Activated T-helper 9 cell treated with anti-CD3 and anti-CD28 coated beads, Interleukin-2, amount 50 U/mL, for 16 hours (primary cell): ENCODE measurements at places on chromosomes 2 and 18.

DNA sequence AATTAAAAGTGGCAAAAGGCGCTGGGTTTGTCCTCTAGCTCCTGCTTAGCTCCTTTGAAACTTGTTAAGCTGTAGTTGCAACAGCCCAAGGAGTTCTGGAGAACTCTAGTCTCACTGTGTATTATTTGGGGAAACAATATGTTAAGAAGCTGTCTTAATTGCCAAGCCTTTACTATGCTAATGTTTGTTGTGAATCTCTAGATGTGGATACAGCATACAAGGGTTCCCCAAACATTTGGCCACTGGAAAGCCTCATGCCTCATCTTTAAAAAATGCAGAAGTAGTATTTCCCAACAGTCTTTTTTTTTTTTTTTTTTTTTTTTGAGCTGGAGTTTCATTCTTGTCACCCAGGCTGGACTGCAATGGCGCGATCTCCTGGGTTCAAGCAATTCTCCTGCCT lies 236.7 kb downstream of the PRKCE start:
- DNase-seq = no peak

- DNase-seq = no peak
Observed at GRCh38 chr18:11268153-11268552, 118.8 kb upstream of the PIEZO2 start.

- DNase-seq = no peak
Observed at GRCh38 chr2:122261911-122262310, 506.5 kb downstream of the TSN start.

DNA sequence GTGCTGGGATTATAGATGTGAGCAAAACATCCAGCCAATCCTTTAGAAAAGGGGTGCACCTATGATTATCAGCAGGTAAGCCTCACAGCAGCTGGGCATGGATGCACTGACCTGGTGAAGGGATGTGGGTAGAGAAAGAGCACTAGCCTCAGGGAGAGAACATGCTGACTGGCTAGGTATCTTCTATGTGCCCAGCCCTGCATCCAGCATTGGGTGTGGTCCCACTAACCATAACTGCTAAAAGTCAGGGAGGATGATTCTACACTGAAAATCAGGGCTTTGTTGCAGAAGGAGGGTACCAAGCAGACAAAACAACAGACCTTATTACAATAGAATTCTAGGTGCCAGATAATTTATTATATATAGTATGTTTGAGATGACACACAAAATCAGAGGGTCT lies 21.1 kb upstream of the RGPD8 start:
- no peak for DNase-seq

DNA sequence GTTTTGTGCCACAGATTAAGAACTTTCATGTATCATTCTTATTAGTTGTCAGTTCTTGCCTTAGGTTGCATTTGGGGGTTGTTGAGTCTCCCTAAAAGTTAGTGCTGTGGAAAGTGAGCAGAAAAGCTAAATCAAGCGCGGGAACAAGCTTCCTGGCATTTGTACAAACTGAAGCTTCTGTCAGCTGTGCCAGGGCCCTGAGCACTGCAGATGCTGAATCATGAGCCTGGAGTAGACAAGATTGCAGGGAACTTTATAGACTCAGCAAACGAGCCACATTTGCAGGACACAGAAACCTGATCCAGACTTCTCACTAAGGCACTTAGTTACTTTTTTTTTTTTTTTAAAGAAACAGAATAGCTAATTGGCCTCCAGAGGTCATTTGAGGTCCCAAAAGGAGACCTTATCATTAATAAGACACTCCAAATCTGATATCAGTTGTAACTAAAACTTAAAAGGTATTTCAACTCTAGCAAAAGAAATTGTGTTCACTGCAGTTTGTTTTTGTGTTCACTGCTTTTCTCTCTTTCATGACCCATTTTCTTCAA lies 88.7 kb downstream of the ADAM23 start:
- DNase-seq = no peak

DNA sequence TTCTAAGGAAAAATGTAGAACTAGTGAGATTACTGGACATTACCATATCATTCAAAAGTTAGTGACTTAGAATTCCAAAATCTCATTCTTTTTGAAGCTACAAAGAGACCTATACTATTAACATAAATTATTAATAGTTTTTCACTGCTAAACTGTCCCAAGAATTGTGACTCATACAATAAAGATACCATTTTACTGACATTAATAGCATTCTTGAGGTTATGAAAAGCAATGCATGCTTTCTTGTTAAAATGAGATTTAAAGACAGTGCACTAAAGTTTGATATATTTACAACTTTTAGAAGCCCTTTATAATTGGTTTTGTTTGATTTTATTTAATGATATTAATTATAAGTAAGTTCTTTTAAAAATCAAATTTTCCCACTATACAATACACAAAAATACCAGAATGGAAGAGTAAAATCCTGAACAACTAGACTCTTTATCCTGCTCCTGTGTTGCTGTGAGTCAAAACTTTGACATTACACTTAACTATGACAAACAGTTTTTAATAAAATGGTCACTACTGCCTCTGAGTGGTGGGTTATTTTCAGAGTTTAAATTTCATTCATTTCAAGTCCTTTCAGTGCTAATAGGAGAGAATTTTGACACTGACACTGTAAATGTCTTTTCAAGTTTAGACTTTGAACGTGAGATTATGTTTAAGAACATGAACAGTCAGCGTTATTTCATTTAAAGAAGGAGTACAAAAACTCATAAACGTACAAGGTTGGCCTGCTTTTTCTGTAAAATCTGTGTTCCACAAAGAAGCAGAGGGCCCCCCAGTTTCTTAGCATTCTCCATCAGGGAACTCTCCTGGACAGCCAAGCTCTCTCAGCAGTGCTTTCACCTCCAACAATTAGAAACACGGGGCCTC lies 54.5 kb downstream of the FAM124B start:
- DNase-seq = no peak

GRCh38 chr2:31567679-31568078 lies 13.1 kb downstream of the SRD5A2 start:
- DNase-seq = no peak

GRCh38 chr2:217970206-217970605 lies 32.6 kb downstream of the TNS1 start:
- DNase-seq = no peak

DNA sequence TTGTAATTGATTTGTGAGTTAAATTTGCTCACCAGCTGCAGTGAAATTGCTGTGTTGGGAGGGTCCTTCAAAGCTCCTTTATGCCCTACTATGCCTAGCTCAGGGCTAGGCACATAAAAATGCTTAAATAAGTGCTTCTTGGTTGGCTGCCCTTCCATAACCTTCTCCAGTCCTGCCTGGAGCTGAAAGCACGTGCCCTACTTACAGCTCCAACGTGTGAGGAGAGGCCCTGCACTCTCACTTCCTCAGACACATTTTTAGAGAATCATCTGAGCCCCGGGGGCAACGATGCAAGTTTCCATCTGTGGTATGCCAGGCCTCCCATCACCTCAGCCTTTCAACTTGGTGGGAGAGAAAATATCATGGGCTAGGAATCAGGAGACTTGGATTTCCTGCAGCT lies 202.7 kb downstream of the BCL11A start:
- DNase-seq = no peak

- DNase-seq = no peak
Observed at GRCh38 chr18:9140381-9140780, 3.8 kb downstream of the ANKRD12 start.

DNA sequence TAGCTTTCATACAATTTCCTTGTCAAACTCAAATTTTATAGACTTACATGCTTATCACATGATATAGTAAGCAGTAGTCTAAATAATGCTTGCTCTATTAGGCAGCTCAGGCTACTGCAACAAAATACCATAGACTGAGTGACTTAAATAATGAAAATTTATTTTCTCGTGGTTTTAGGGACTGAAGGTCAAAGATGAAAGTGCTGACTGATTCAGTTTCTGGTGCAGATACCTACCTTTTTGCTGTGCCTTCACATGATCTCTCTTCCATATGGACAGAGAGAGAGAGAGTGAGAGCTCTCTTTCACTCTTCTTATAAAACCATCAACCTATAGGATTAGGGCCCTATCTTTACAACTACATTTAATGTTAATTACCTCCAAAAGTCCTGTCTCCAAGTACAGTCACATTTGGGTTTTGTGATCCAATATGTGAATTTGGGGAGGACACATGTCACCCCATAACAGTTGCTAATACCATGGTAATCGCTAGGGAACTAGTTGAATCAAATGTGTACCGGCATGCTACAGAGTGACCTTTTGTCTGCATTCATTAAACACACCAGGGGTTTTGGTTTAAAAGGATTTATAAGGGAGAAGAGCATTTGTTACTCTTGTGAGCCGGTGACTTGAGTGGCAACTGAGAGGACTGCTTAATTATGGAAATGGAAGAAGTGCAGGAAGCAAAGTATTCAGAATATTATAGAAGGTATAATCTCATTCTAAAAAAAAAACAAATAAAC lies 723.4 kb upstream of the LRRTM4 start:
- DNase-seq = no peak

DNA sequence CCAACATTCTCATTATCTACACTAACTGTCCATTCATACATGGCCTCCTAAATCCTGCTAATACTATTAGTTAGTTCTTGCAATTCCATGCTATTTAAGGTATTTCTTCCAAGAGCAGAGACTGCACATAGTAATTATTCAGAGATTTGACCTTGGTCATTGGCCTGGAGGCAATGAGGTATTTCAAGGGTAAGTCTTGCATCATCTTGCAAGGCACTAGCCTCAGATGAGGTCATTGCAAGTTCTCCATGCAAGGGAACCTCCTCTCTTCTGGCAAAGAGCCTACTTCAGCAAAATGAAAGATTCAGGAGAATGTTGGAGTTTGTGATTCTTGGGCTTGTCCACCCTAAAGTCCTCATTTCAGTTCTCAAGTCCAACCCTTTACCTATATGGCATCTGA lies 48.5 kb upstream of the IKZF2 start:
- no peak for DNase-seq

GRCh38 chr18:46867367-46868143 lies 49.8 kb downstream of the PIAS2 start:
- no peak for DNase-seq

GRCh38 chr18:65409261-65409660 lies 341.6 kb upstream of the CDH7 start:
- DNase-seq = no peak

DNA sequence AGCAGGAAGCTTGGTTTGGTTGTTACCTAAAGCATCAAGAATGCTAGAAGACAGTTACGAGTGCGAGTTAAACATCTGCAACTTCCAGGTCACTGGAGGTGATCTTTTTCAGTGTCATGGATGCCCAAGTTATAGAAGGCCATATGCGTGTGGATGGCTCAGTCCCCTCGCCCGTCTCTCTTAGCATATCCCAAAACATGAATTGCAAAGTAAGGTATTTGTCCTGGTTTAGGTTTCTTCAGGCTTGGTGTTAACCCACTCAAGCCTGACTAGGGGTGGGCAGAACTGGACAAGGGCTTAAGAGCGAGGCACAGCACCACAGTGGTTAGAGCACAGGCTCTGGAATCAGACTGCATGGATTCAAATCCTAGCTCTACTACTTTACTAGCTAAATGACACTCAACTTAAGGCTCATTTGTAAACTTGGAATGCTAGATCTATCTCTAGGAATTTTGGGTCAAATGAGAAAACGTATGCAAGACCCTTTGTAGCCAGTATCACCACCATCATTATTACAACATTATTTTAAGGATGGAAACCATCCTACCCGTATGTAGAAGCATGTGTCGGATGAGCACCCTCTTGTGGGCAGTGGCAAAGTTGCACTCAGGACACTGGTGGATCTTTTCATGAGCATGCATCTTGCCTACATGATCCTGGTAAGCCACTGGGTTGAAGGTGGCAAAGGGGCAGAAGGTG lies 11.2 kb downstream of the ZNF142 start:
- peak; percentile 19 for DNase-seq

DNA sequence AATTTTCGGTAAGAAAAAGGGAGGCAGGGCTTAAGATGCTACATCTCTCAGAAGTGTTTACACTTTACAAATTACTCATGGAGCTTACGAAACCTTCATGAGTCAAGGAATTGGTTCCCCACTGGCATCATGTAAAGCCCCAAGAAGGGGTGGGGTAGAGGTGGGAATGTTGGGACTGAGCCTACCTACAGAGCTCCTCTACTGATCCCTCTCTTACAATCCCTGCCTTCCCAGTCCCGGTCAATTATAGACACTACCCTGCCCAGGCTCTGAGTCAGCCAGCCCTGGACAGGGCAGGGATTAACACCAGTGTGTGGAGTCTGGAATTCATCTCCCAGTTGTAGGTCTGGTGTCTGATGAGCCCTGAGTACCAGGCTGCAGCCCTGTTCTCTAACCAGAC lies 248.9 kb downstream of the PAX3 start:
- no peak for DNase-seq

DNA sequence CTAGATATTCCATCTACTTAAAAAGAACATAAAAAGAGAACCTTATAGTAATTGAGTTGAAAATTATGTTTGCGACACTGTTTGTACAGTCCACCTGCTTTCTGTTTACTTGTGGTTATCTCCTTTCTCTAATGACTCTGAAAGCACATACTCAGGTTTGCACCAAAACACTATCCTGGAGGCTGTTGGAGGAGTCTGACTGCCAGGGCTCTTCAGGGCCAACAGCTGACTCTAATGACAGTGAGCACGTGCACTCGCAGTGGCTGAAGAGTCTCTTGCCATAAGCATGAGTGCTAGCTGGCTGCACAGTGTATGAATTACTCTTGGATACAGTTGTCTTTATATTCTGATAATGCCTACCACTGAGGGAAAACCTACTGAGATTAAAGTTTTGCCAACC lies 16.7 kb upstream of the GLS start:
- no peak for DNase-seq

- DNase-seq = no peak
Observed at GRCh38 chr2:136362676-136363390, 244.9 kb upstream of the CXCR4 start.

- DNase-seq = no peak
Observed at GRCh38 chr2:17804358-17804757, 11.9 kb upstream of the MSGN1 start.
